ENCODE measurements at places on chromosomes 7 and 10.

GRCh38 chr7:129781928-129782817, 170.6 kb downstream of the UBE2H start:
- DNase-seq: no peak

DNA sequence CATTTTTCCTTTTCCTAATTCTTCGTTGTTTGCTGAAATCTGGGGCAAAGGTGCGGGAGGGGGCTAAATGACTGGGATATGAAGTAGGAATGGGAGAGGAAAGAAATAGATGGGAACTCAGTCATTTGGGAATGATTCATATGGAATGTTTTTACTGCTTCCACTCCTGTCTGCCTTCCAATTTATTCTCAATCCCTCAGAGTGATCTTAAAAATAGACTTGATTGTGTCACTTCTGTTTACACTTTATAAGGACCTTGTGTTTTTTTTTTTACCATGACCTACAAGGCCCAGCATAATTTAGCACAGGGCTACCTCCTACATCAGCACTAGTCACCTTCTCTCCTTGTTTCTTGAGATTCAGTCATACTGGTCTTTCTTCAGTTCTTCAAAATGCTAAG, 97.9 kb downstream of the PTEN start:
- DNase-seq: peak; percentile 57

DNA sequence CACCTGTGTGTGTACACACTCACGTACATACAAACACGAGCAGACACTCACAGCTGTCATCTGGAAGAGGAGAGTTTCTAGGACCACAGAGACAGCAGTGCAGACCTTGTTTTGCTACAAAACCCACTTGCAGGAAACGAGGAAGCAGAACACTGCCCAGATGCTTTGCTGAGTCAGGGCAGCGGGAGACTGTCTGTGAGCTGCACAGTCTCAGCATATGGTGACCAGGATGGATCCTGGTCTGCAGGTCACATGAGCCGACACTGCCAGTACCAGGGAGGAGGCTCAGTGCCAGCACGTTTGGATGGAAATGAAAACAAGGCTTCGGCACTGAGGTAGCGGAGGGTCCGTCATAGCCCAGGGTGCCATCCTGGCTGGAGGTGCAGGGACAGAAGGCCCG, 117.6 kb upstream of the DPP6 start:
- peak; percentile 6 for DNase-seq

- DNase-seq: no peak
Observed at GRCh38 chr7:148931470-148931869, 47.4 kb upstream of the EZH2 start.

- peak; percentile 28 for DNase-seq
Observed at GRCh38 chr10:119306514-119306951, 99.2 kb downstream of the GRK5 start.

DNA sequence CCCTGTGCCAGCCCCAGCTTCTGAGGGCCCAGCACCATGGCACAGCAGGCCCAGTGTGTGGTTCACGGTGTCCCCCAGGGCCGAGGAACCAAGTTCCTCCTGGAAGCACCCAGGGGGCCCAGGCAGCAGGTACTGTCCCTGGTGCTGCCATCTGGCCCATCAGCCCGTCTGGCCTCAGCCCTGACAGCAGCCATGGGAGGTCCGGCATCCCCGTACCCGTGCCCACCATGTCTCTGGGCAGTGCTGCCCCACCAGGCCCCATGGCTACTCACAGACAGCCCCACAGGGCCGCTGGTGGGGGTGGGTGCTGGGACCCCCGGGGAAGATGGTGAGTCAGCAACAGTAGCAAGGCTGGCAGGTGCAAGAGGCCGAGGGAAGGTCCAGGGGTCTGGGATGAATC, 32.8 kb downstream of the STK32C start:
- no peak for DNase-seq

Measured in kidney tubule cell (primary cell).